ENCODE measurements at places on chromosomes 7 and 10.

GRCh38 chr7:122155566-122155965 is 11.5 kb upstream of the AASS start:
- DNase-seq: no peak

GRCh38 chr7:93054975-93055374 is 62.8 kb downstream of the SAMD9 start:
- no peak for DNase-seq

DNA sequence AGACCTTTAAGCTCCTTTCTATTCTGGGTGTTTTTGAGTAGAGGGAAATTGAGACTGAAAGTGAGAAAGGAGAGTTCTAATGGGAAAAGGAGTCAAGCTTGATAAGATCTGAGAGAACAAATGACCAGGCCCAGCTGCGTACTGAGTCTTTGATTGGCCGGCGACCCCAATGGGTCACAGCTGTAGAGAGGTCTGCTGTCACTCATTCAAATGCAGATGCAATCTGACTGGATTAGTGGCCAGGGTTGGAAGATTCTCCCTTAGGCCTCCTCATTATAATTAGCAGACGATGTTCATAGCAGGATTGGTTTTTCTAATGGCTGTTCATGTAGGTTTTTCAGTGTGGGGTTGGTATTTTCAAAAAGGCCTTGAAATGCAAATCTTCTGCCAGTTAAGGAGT is 127.2 kb upstream of the SLC25A13 start:
- DNase-seq: no peak

DNA sequence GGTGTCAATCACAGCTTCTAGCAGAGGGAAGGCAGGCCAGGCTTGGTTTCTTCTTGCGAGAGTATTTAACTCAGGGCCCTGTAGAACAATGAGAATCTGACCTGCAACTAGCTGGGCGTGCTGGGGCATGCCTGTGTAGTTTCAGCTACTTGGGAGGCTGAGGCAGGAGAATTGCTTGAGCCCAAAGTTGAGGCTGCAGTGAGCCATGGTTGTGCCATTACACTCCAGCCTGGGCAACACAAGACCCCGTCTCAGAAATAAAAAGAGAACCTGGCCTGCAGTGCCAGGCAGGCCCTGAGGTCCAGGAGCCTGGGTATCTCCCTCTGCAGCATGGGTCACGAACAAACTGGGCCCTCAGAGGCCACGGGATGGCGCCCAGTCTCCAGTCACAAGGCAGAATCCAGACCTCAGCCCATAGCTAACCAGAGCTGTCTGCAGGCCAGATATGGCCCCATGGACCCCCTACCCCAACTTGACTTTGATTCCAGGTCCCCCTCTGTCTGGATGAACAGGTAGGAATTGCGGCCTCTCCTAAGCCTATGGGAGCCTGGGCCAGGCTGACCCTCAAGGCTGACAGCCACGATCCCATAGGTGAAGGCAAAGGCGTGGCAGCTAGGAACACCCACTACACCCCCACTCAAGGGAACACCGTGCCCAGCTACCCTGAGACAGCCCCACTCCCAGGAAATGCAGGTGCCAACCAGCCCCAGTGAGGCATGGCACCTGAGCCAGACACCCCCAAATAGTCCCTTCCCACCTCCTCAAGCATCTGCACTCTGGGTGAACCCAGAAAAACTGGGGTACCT is 102.7 kb upstream of the TNRC18 start:
- no peak for DNase-seq

- no peak for DNase-seq
Observed at GRCh38 chr7:140593672-140593982, 47.0 kb downstream of the DENND2A start.

DNA sequence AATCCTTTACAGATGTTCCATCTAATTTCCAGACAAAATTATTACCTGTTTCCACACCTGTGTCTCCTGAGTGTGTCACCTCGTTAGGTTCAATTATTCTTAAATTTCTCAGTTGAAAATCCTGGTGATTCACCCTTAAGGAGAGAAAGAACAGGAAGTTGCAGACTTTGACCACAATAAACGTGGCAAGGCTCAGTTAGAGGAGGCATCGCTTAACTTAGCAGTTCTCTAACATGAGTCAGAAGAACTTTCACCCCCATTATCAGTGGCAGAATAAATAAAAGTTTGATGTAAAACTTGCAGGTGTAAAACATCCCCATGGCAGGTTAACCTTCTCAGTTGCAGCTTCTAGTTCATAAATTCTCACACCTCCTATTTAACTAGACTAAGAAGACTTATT is 8.3 kb downstream of the XPNPEP1 start:
- DNase-seq: no peak

GRCh38 chr7:37786741-37787569 is 61.4 kb upstream of the NME8 start:
- DNase-seq: no peak

GRCh38 chr10:133527771-133528271 is 658 bp downstream of the CYP2E1 start:
- no peak for DNase-seq

DNA sequence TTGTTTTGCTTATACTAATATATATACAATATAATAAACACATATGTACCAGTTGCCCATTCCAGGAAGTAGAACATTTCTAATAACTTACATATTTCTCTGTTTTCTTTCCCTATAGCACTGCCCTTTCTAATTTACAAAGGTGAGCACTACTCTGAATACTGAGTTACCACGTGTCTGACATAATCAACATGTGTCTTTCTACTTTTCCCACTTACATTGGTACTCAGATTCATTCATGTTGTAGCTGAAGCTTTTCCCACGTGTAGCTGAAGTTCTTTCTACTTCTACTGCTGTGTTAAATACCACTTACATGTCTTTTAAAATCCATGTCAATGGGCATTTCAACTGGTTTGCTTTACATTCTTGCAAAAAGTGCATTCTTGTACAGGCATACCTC is 317.3 kb downstream of the DGKB start:
- DNase-seq: no peak

DNA sequence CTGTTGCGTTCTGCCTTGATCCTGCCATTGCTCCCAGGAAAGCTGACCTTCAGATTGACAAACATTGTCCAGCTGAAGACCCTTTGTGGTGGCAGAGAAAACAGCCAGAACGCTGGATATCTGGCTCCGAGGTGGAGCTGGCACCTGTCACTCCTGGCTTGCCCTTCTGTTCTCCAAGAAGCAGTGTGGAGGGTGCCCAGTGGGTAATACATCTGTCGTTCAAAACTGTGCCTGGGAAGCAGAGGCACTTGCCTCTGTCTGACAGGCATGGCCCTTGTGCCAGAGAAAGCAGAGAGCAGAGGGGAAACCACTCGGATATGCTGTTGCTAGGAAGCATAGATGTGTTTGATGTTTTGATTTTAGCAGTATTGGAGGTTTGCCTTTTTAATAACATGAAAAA is 231.4 kb downstream of the BMPER start:
- DNase-seq: no peak

DNA sequence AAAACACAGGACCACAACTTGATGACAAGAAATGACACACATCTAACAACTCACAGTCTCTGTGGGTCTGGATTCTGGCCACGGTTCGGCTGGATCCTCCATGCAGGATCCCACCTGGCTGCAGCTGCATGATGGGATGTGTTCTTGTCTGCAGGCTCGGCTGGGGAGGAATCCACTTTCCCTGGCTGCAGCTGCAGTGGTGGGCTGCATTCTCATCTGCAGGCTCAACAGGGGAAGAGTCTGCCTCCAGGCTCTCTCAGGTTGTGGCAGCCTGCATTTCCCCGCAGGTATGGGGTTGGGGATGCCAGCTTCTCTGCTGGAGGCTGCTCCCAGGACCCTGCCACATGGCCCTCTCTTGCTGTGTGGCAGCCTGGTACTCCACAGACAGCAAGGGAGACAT is 64.9 kb downstream of the MICALL2 start:
- DNase-seq: no peak

- no peak for DNase-seq
Observed at GRCh38 chr7:112052993-112053736, 153.0 kb downstream of the DOCK4 start.

GRCh38 chr10:97849687-97850402 is at the start of gene GOLGA7B:
TSS of gene GOLGA7B (plus strand) at chr10:97849843. CDS start at chr10:97850304, 461 bp downstream.
- DNase-seq: no peak

- no peak for DNase-seq
Observed at GRCh38 chr10:32051926-32052325, 4.3 kb downstream of the KIF5B start.

DNA sequence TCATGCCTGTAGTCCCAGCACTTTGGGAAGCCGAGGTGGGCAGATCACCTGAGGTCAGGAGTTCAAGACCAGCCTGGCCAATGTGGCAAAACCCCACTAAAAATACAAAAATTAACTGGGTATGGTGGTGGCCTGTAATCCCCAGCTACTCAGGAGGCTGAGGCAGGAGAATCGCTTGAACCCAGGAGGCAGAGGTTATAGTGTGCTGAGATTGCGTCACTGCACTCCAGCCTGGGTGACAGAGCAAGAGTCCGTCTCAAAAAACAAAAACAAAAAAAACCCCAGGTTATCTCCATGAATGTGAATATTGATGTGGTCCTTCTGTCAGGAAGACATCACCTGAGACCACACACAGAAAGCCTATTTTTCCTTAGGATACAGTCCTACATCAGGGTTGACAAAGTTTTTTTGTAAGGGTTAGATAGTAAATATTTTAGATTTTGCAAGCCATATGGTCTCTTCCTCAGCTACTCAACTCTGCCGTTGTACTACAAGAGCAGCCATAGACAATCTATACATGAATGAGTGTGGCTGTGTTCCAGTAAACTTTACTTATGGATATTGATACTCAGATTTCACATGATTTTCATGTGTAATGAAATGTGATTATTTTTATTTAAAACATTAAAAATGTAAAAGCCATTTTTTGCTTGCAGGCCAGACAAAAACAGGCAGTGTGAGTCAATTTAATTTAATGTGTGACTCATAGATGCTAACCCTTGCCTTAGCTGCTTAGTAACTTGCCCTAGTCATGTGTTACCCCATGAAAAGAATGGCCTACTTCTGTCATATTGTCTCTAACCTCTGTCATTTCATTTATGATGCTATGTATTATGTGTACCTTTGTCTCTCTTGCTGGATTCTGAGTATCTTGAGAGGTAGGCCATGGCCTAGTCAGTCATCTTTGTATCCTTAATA is 78.1 kb downstream of the TPST1 start:
- DNase-seq: no peak

Measured in stimulated activated CD4-positive, alpha-beta T cell treated with anti-CD3 and anti-CD28 coated beads, Interleukin-15, amount 100 ng/mL, for 48 hours (primary cell).